ENCODE measurements at places on chromosomes 2 and 18. TPM values are rescaled to one million over a fixed set of nuclear protein-coding genes. Genes with fewer than 3 reads are reported as not detected.

DNA sequence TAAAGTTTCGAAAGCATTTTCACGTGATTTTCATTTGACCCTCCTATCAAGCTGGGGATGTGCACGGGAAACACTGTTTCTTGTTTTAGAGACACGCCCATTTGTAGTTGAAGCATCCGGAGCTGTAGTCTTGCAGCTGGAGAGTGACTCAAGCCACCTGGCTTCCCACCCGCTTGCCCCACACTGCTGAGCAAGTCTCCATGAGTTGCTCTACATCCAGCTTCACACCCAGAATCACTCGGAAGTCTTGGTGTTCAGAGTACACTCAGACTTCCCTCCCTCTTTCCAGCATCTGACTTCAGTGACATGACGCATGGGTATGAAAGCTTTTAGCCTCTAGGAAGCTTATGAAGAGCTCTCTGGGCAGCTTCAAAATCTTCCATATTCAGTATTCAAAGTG, 262.4 kb downstream of the NBAS start:
- no peak for DNase-seq

GRCh38 chr2:120231564-120231973, 8.4 kb upstream of the TMEM185B start:
- no peak for DNase-seq

D2HGDH gene
- total RNA-seq, result 7.4 TPM

DNA sequence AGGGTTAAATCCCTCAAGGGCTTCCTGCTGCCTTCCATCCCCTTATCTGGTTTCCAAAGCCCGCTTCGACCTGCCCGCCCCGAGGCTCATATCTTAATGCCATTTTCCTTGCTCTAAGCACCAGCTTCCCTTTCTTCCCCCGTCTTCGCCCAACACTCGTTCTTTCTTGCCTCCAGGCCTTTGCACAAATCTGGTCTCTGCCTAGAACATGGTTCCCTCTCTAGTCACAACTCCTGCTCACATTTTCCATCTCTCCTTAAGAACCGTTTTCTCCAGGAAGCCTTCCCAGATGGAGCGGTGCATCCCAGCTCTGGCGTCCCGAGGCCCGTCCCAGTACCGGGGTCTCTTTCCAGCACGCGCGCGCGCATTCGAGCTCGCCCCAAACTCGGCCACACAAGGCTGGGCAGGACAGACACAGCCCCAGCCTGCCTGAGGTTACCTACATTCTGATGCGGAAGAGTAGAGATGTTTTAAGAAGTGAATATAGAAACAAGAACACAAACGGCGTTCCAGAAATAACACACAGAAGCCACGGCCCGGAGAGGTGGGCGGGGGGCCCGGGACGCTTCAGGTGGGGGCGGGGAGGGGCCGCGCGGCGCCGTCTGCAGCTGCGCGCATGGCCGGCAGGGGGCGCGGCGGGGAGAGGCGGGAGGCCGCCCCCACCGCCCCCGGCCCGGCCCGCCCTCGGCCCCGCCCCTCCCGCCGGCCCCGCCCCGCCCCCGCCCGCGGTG, at the start of gene DGKD:
DGKD (plus strand) TSS at position 726 of the 731 bp plus-strand sequence. CDS start 25 bp downstream, outside the sequence.
- peak; percentile 50 for DNase-seq

GRCh38 chr2:74317701-74318100, 25.5 kb downstream of the SLC4A5 start:
- DNase-seq, result no peak

All from SJSA1 (cell line).